ENCODE measurements at places on chromosomes 11 and 22. TPM values are rescaled to one million over a fixed set of nuclear protein-coding genes. Genes with fewer than 3 reads are reported as not detected.

The SLC37A2 gene
- total RNA-seq, result 0.49 TPM

The OR6T1 gene
- not detected for total RNA-seq

DNA sequence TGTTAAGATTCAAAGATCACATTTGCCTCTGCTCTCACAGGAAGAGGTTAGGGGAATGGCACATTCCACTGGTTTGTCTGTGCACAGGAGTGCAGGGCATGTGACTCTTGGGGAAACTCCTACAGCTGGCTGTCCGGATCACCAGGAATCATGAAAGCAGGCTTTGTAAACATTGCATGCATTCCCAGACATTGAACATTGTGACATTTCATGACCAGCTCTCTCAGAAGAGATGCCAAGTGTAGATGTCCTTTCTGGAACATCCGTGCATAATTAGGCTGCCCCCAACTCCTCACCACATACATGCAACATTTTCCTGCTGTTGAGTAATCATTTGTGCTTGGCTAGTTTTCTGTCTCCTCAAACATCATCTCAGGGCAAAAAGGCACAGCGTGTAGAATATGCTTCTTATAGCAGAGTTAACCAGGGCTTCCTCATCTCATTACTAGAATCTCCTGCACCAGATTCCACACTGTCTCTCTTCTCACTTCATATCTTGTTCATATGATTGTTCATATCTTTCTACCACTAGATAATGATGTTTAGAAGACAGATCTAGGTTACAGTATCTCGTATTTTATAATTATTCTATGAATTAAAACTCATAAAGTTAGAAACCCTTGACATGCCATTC lies 694.7 kb downstream of the NTM start:
- H3K4me1 ChIP-seq, result no peaks in the 10 kb centered on the region
- H3K4me3 ChIP-seq, result no peak overlapping the region
- no peak overlapping the region for H3K27ac ChIP-seq

GRCh38 chr11:43880640-43881159 lies at the start of gene ALKBH3:
Gene ALKBH3, plus strand, starts transcription at chr11:43880831. Its CDS starts 1,822 bp downstream, at chr11:43882653.
- DNase-seq, result peak; percentile 88
- peak within 1 kb of the TSS; percentile 94 for H3K4me3 ChIP-seq
- H3K27me3 ChIP-seq, result peaks cover 5% of the 10 kb centered on the region
- peak within 1 kb of the TSS; percentile 12 for H3K27ac ChIP-seq

- H3K36me3 ChIP-seq, result no peaks in the 10 kb centered on the region
- peak; percentile 85 for DNase-seq
- no peak overlapping the region for H3K27ac ChIP-seq
- peaks cover 2% of the 10 kb centered on the region for H3K27me3 ChIP-seq
- no peak overlapping the region for H3K4me3 ChIP-seq
- H3K4me1 ChIP-seq, result peaks cover 4% of the 10 kb centered on the region
Measured at GRCh38 chr11:45252134-45252856, 33.8 kb downstream of the SYT13 start.

DNA sequence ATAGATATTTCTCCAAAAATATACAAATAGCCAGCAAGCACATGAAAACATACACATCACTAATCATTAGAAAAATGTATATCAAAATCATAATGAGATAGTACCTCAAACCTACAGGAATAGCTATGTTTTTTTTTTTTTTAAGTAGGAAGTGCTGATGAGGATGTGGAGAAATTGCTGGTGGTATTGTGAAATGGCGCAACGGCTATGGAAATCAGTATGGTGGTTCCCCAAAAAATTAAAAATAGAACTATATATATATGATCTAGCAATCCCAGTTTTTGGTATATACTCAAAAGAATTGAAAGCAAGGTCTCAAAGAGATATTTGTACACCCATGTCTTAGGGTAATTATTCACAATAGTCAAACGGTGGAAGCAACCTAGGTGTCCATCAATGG lies 46.0 kb upstream of the HIPK3 start:
- no peak overlapping the region for H3K27ac ChIP-seq
- peaks cover 10% of the 10 kb centered on the region for H3K4me1 ChIP-seq
- H3K36me3 ChIP-seq, result no peaks in the 10 kb centered on the region
- H3K27me3 ChIP-seq, result no peaks in the 10 kb centered on the region
- no peak for DNase-seq

DNA sequence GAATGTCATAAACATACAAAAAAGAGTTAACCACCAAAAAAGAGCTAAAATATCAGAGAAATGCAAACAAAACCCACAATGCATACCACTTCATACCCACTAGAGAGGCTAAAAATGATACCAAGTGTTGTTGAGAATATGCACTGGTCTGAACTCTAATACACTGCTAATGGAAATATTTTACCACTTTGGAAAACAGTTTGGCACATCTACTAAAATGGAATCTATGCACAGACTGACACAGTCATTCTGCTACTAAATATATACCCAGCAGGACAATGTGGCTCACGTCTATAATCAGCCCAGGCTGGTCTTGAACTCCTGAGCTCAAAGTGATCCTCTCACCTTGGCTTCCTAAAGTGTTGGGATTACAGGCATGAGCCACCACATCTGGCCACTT lies 18.0 kb downstream of the MAPK1 start:
- DNase-seq, result no peak
- no peak overlapping the region for H3K27ac ChIP-seq
- H3K36me3 ChIP-seq, result peaks cover 10% of the 10 kb centered on the region

DNA sequence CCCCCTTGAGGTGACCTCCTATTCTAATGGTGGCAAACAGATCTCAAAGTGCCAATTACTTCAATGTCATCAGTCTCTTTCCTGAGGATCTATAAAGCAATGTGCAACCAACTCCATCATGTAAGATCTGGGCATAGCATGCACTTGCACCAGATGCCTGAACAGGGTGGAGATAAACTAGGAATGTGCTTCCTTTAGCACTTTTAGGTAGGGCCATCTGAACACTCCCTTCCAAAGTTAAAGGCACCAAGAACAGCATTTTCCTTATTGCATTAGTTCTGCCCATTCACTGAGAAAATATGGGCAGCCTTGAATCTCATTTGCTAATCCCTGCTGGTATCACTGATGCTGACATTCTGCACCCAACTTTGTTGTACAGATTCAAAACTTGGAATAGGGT lies 112.0 kb downstream of the SGSM3 start:
- H3K36me3 ChIP-seq, result peaks cover 12% of the 10 kb centered on the region
- peaks cover 10% of the 10 kb centered on the region for H3K27me3 ChIP-seq
- DNase-seq, result no peak
- peak overlapping the region; percentile 64 for H3K27ac ChIP-seq

DNA sequence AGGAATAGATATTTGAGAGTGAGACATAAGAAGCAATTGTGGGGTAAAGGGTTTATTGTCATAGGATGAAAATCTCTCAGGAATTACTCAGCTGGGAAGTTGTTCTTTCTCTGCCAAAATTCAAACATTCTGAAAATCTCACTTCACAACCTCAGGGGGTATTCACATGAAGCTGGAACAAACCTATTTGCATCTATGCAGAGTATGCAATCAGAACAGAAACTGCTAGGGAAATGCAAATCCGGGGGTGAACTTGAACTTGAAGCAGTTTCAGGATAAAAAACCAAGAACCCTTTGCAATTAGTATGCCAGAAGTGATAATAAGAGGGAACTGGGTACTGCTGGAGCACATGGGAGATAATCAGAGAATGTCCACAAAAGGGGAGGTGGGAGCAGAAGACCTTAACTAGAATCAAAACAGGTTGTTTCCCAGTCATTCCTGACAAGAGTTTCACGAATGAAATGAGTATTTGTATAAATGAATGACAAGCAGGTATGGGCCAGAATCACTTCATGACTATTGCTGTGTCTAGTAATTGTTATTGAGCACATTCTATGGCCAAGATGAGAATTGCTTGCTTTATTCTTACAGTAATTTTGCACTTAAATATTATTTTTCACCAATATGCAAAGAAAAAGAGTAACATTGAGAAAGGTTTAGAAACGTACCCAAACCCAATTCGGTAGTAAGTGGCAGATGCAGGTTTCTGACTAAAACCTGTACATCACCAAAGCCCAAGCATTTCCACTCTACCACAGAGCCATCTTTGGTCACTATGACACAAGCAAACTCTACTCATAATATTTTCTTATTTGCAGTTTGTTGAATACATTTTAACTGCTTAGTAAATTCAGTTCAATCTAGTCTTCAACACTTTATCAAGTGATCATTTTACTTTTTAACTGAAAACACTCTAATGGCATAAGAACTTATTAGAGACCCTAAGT lies 61.8 kb upstream of the UBASH3B start:
- H3K4me3 ChIP-seq, result no peak overlapping the region
- no peaks in the 10 kb centered on the region for H3K36me3 ChIP-seq
- H3K27me3 ChIP-seq, result no peaks in the 10 kb centered on the region
